ENCODE measurements at places on chromosomes 11 and 22.

DNA sequence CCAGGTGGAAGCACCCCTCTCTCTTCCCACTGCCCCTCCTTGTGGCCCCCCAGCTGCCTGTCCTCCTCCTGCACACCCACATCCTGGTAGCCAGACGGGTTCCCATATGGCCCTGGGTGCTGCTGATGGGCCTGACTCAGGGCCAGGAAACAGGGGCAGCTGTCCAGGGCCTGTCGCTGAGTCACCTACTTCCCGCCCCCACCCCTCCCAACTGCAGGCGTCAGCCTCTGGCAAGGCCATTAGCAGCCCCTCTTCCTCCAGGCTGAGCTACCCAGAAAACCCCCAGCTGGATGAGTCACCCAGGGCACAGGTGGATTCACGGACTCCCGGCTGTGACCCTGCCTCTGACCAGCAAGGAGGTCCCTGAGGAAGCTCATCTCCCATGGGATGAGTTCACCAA, 6.9 kb upstream of the GAL start:
- DNase-seq, result no peak

DNA sequence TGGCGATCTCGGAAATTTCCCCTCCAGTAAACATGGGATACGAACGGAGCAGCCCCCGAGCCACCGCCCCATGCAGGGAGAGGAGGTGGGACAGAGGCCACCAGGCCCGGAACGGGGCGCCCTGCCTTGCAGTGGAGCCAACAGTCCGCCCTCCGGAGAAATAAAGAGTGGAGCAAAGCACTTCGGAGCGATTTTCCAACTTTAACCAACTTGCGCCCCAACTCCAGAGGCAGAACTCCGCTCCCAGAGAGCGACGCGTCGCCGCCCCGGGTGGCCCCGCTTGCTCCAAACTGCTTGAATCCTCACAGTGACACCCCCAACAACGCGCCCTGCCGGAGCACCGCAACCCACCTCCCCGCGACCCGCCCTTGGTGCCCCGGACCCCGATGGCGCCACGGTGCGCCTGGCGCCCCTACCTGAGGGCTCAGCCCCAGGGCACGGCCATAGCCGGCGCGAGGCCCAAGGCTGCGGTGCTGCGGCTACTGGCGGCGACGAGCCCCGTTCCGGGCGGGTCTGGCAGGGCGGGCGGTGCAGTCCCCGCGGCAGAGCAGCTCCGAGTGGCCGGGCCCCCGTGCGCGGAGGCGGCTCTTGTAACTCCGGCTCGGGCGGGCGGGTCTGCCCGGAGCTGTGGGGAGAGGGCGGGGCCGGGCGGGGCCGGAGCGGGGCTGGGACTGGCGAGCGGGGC, at the start of gene AHNAK:
AHNAK (minus strand) TSS at position 563 of the 685 bp plus-strand sequence. CDS start 10,708 bp downstream, outside the sequence.
- peak; percentile 70 for DNase-seq

- DNase-seq, result peak; percentile 38
Measured at GRCh38 chr11:110376711-110377324, 52.9 kb upstream of the FDX1 start.

DNA sequence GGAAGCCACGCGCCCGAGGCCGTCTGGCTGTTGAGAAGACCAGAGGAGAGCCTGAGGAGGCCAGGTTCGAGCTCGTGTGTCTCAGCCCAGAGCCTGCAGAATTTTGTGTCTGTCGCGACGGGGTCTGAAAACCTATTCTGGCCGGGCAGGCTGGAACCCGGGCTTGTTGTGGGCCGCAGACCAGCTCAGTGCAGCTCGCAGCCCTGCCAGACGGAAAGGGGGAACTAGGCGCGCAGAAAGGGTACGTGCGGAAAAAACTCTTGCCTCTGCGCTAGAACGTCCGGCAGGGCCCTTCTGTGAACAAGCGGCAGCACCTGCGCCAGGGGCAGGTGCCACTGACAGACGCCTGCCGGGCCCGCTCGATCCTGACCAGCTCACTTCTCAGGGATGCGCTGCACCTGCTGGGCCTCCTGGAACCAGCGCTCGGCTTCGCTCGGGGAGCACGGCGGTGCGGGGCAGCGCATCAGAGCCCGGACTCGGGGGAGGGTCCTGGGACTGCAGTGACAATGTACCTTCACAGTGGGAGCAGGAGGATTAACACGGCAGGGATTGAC, 409.3 kb downstream of the BRD1 start:
- no peak for DNase-seq

Measured in GM10248 (cell line).